HepG2 (cell line): ENCODE measurements at places on chromosomes 12 and 14. TPM values are rescaled to one million over a fixed set of nuclear protein-coding genes. Genes with fewer than 3 reads are reported as not detected.

SNRPF gene
- 77.2 and 94.7 TPM in 2 replicates for total RNA-seq

TMEM229B gene
- 0.93 and 1.1 TPM in 2 replicates for total RNA-seq

RPL10L gene
- total RNA-seq = not detected in 2 replicates

KCNH3 gene
- total RNA-seq = 0.07 and 0.13 TPM in 2 replicates

IFNG-AS1 gene
- not detected in 2 replicates for total RNA-seq
